Right renal pelvis (tissue), 4 donors: ENCODE measurements at places on chromosomes 3 and 15. TPM values are rescaled to one million over a fixed set of nuclear protein-coding genes. Genes with fewer than 3 reads are reported as not detected.
A peak's percentile ranks its signal among the peaks of the same experiment; 100 is the strongest.

DNA sequence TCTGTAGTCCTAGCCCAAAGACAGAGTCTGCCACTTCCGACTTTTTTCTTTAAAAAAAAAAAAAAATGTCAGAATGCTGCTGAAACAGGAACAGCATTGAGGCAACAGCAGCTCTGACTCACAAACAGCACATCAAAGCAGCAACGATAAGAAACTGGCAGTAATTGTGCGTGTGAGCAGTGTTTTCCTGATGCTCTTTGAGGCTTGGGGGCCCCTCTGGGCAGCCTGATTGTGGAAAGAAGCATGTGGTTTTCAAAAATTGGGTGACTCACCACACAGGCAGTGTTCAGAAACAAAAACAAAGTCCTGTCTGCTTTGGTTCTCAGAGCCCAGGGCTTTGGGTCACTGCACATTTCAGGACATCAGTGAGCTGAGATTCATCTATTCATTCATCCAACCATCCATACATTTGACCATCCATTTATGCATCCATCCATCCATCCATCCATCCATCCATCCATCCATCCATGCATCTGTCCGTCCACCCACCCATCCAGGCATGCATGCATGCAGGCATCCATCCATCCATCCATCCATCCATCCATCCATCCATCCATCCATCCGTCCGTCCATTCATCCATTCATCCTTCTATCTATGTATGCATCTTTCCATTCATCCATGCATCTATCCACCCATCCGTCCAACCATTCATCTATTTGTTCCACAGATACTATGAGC is 308.4 kb downstream of the RPLP1 start:
- no peak for DNase-seq

- no peak for DNase-seq
Measured at GRCh38 chr15:99174567-99175395, 69.9 kb downstream of the SYNM start.

Gene NR2F2
- polyA plus RNA-seq: 393 TPM

GRCh38 chr15:44034334-44034733 is 160.7 kb downstream of the FRMD5 start:
- no peak for DNase-seq

Gene TTC21A
- 7.0 TPM for polyA plus RNA-seq

- DNase-seq: no peak
Measured at GRCh38 chr3:128455116-128455515, 11.6 kb downstream of the DNAJB8 start.

DNA sequence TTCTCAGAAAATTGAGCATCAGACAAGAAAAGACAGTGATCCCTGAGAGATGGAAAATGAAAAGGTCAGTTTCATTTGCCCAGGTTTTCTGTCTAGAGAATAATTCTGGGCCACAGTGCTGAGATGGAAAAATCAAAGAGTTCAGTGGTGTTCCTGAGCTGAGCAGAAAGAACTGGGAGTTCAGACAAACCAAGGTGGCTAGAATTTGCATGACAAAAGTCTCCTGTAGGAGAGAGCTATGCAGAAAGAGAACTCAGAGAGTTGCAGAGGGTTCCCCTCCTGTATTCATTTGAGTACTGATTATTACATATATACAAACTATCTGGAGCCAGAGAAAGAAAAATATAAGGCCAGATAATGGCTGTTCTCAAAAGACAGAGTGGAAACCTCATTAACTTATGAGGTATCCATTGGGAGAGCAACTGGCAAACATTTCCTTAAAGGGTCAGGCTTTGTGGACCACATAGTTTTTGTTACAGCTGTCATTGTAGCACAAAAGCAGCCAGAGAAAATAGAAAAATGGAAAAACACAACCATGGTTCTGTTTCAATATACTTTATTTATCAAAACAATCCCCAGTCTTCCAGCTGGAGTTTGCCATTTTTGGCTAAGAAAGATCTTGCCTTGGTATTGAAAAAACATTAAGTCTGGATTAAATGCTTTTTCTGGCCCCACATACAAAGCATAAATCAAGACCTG is 1004.1 kb downstream of the TBL1XR1 start:
- DNase-seq: no peak

Gene SLMAP
- 51.2 TPM for polyA plus RNA-seq

Gene ACTC1
- 1.2 TPM for polyA plus RNA-seq

- no peak for DNase-seq
Measured at GRCh38 chr3:53892286-53892637, 603 bp upstream of the SELENOK start.

DNA sequence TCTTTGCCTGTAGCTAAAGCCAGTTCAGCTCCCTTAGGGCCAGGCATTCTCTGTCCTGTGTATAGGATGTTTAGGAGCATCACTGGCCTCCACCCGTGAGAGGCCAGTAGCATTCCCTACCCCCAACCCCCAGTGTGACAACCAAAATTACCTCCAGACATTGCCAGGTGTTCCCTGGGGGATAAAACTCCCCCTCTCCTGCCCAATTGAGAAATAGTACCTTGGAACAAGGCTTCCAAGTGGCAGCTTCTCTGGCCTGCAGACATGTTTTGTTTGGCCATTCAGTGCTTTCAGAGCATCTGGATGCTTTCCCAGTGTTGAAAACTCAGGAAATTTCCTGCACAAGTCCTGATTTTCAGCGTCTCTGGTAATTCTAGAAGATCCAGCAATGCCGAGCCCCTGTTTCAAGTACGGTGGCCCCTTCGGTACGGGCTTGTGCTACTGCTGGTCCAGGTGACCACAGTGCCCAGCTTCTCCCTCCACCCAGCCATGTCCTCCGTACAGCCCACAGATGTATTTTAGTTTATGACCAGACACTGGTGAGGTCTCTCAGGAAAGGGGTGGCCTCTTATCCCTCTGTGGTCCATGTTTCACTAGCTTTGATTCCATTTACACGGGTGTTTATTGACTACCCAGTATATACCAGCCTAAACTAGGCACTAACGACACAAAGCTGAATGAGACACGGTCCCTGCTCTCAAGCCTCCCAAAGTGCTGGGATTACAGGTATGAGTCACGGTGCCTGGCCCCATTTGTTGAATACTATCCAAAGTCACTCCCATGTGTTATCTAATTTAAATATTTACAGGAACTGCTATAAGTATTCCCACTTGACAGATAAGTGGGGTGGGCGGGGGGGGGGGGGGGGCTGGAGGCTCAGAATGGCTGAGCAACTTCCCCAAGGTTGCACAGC is 125.4 kb upstream of the RAD18 start:
- no peak for DNase-seq

DNA sequence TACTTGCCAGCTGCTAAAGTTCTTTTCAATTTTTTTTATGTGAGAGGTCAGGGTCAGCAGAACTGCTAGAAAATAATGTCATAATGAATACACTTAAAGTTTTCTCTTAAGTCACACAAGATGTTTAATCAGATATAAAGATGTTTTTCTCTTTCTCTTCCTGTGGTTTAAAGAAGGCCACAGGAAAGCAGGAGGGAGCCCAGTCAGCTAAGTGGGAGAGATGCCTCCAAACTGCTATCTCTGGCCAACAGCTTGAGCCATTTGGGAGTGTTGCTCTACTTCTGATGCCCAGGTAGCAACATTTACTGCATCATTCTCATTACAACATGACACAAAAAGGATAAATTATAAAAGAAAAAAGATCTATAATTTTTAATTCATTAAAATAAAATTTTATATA is 45.7 kb upstream of the NLGN1 start:
- no peak for DNase-seq

- no peak for DNase-seq
Measured at GRCh38 chr3:151387432-151387831, 2.9 kb upstream of the P2RY12 start.

GRCh38 chr15:78682693-78683410 is 41.8 kb upstream of the CHRNB4 start:
- DNase-seq: no peak

DNA sequence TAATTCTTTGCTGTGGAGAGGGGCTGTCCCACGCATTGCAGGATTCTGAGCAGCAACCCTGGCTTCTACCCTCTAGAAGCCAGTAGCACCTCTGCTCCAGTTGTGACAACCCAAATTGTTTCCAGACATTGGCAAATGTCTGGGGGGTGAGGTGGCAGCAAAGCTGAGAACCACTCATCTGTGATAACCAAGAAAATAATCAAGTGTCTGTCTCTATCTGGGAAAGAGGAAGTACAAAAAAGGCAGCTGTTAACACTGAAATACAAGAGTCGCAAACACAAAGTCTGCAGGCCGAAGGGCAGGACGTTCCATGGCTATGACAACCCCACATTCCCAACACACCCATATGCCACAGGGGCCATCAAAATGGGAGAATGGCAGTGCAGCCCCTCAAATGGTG is 42.2 kb upstream of the GNB5 start:
- no peak for DNase-seq

- no peak for DNase-seq
Measured at GRCh38 chr3:126152901-126153694, 27.3 kb downstream of the ALDH1L1 start.

Gene P2RY13
- polyA plus RNA-seq: 1.9 TPM

DNA sequence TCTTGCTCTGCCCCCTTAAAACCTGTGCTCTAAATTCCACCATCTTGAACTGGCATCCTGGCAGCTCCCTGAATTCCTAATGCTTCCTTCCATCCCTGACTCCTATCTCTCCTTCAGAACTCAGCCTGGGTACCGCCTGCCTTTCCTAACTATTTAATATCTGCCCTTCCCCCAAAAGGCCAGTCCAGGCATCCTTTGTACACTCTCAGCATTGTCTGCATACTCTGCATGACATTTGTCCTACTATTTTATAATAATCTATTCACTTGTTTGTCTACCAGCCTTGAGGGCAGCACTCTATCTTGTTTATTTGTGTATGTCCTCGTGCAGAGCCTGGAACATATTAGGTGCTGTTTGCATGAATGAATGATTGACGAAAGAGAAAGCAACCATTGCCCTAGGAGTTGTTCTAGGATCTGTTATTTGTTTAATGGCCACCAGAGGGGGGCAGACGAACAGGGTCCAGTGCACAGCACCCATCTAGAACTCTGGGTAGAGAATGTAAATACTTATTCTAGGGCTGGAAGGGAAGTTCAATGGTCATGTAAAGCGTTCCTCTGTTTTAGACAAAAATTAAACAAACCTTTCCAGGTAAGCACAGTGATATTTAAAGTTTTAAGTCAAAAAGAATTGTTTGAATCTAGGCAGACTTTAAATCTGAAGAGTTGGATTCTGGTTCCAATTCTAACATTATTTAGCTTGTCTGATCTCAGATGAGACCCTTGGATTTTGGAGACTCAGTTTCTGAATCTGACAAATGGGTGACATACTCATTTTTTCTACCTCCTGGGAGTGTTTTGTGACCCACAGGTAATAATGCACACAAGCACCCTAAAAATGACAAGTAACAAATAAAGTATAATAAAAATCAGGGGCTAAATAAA is 125.8 kb upstream of the GALNT15 start:
- no peak for DNase-seq

DNA sequence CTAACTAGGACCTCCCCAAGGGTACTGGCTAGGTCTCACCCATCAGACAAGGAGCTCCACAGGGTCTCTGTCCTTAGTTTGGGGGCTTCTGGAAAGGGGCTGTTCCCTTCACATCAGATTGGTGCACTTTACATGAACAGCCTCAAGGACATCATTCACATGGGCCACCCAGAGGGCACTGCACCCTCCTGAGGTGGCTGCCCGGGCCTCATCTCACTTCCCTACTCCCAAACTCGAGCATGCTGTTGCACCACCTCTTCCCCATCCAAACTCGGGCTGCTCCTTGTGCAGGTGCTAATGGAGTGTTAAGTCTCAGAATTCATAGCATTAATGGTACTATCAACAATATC is 48.1 kb downstream of the RAB11A start:
- no peak for DNase-seq

DNA sequence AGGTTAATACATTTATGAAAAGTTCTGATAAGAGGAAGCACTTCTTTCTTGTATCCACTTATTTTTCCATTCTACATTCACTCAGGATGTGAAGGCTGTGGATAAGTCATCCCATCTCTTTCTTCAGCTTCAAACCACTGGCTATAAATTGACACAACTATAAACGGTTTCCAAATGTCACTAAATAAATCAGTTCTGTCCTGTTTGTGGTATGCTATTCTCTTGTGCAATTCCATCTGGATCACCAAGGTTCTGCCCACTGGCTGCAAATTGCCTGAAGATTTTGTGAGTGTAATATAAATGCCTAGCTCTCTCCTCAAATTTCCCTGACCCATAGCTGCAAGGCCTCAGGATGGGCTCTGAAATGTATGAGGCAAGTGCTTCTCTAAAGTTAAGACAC is 7.1 kb upstream of the LMOD3 start:
- DNase-seq: no peak

Gene HES1
- polyA plus RNA-seq: 84.1 TPM

- DNase-seq: no peak
Measured at GRCh38 chr15:64026591-64026990, 19.7 kb downstream of the DAPK2 start.

DNA sequence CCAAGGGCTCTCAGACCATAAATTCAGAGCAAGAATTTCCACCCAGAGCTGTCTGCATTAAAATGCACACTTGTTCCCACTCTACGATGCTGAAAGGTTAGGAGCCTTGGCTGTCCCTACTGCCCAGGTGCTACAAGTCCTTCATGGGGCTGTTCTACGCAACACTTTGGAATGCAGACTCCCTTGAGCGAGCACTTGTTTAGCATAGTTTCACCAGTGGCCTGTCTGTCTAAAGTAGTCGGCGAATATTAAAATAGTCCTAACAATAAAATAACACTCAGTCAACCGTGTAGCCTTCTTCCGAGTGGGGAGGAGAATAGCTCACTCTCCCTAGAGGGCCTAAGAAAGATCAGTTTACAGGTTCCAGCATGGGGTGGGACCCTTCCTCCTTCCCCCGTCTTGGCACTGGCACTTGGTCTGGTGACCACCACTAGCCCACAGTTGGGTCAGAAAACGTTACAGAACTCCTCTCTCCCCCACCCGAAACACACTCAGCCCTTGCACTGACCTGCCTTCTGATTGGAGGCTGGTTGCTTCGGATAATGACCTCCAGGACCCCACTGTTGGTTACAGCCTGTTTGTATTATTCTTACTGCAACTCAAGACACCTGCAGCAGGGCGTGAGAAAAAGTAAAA is at the start of gene CLDN16:
Gene CLDN16, plus strand, starts transcription at position 586 of the 636 bp plus-strand sequence. CDS start 167 bp downstream, outside the sequence.
- DNase-seq: no peak

Gene SMCO1
- not detected for polyA plus RNA-seq

DNA sequence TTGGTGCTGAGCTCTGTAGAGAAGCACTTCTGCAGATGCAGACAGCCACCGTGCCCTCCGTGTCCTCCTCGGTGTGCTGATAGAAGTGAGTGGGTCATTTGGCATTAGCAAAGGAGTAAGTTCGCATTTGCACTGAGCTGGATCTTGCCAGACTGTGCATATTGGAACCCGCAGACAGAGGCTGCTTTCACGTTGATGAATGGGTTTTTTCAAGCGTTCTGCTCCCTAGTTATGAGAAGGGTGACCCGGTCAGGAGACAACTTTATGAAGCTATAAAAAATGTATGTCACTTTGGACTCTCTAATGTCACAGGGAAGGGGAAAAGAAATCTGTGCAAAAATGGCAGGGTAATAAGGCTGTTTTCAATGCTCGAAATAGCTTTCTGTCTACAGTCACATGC is 739.4 kb downstream of the MCTP2 start:
- DNase-seq: peak; percentile 35

Gene PYGO1
- 17.3 TPM for polyA plus RNA-seq

Gene THAP10
- 10.9 TPM for polyA plus RNA-seq
